ENCODE measurements at places on chromosomes 5 and 9.

GRCh38 chr5:160188141-160189015 lies 40.9 kb upstream of the FABP6 start:
- DNase-seq: no peak

DNA sequence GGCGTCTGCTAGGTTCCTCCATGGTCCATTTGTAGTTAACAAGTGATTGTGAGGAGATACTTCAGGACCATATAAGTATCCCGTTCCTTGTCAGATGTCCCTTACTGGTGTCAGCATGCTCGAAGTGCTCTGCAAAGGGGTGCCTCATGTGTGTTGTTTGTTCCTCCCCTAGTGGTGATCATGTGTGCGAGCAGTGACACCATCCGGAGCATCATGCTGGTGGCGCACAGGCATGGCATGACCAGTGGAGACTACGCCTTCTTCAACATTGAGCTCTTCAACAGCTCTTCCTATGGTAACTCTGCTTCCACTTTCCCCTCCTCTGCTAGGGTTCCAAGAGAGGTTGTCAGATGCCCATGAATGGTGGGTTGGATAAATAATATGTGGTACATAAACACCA lies 13.4 kb downstream of the NPR3 start:
- DNase-seq: no peak

GRCh38 chr9:130601100-130601499 lies 21.7 kb downstream of the FUBP3 start:
- no peak for DNase-seq

- DNase-seq: no peak
These were observed 223.4 kb upstream of the PRR16 start for GRCh38 chr5:120240706-120241105.

DNA sequence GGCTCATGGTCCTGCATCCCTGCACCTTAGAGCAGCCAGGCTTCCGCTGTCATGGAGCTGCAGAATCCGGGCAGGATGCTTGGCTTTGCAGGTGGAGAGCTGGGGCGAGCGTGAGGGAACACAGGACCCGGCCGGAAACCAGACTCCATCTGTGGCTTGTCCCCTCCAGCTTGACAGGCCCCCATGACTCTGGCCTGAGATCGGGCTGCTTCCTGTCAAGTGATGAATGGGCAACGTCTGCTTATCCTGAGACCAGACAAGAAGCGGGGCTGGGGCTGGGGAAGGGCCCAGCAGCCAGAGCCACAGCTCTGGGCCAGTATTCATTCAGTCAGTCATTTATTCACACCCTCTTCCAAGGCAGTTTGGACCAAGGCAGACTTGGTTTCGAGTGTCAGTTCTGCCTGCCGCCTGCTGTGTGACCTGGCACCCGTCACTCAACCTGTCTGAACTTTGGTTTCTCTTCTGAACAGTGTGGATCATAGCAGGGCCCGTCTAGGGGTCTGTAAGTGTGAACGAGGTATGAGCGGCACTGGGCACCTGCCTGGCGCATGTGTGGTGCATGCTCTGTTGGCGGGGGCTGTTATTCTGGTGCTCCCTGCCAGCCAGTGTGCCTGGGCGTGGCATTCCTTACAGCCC lies 37.5 kb downstream of the NEK6 start:
- no peak for DNase-seq

- DNase-seq: no peak
These were observed at the start of gene TIMD4 for GRCh38 chr5:156963125-156963524. TSS of gene TIMD4 (minus strand) at chr5:156963226. CDS start at chr5:156963198, 28 bp downstream.
